ENCODE measurements at places on chromosomes 3 and 15.

GRCh38 chr15:61910839-61911369, 149.3 kb downstream of the VPS13C start:
- no peak for DNase-seq

- no peak for DNase-seq
Measured at GRCh38 chr3:87088430-87088992, 97.6 kb upstream of the VGLL3 start.

DNA sequence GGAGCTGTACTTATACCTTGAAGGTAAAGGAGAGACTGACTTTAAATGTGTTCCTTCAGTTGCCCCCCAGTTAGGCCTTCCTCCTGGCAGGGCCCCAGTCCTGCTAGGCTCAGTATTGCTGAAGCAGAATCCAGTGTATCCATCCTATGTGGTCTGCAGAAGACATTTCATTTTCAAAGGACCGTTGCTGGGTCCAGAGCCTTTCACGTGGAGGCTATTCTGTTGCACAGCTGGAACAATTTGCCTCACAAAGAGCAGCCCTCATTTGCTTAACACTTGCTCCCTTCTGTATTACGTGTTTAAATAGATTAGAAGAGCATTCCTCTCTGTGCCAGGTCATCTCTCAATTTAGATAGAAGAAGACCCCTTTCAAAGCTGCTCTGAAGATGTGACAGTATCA, 78.9 kb upstream of the CFAP20DC start:
- DNase-seq = no peak

DNA sequence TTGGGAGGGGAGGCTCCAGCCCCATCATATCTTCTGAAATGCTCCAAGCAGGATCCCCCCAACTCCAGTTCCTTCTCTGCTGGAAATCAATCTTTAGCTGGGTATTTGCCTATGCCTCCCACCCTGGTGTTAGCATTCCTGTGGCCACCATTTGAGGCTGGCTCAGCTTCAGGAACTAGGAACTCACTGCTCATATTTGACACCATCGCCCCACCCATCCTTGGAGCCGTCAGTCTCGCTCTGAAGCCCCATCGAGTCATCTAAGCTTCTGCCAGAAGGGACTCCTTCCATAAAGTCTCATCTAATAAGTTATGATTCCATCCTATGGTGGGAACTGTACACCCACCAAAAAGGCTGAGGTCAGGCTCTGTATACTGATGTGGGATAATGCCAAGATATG, 26.4 kb downstream of the PRKCD start:
- no peak for DNase-seq

DNA sequence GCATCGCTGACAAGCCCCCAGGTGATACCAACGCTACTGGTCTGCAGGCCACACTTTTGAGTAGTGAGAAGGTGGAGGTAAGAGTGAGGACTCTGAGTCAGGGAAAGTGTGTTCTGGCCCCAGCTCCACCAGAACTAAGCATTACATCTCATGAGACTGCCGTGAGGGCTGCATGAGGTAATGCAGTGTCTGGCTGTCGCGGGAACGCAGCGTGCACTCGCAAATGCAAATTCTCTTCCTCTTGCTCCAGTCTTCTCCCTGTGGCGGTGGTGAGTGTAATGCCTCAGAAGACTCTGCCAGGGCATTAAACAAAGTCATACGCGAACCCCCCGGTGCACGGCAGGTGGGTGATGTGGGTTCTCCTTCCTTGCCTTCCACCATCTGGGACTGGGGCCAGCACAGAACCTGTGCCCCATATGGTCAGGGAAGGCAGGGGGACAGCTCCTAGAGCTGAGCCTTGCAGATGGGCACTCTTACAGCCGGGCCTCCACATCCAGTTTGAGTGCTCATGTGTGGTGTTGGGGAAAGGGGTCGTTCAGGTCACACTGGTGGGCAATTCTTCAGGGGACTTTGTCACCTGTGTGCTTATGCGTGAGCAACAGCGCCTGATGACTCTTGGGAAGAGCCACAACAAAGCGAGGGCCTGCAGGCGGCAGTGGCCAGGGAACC, 175.8 kb downstream of the XXYLT1 start:
- DNase-seq = no peak

DNA sequence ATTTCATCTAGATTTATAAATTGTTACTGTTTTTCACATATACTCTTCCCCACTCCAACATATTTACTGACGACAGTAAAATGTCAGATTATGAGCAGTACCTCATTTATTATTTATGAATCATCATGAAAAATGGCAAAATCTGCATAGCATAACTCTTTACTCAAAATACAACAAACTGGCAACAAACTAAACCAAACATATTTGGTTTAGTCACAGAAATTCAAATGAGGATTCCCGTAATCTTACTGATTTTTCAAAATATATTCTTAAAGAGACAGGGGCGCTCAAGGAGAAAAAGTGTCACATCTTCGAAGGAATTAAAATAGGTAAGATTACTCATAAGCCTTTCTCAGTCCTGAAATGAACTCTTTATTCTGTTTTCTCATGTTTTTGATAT, 3.0 kb upstream of the GPR87 start:
- no peak for DNase-seq

DNA sequence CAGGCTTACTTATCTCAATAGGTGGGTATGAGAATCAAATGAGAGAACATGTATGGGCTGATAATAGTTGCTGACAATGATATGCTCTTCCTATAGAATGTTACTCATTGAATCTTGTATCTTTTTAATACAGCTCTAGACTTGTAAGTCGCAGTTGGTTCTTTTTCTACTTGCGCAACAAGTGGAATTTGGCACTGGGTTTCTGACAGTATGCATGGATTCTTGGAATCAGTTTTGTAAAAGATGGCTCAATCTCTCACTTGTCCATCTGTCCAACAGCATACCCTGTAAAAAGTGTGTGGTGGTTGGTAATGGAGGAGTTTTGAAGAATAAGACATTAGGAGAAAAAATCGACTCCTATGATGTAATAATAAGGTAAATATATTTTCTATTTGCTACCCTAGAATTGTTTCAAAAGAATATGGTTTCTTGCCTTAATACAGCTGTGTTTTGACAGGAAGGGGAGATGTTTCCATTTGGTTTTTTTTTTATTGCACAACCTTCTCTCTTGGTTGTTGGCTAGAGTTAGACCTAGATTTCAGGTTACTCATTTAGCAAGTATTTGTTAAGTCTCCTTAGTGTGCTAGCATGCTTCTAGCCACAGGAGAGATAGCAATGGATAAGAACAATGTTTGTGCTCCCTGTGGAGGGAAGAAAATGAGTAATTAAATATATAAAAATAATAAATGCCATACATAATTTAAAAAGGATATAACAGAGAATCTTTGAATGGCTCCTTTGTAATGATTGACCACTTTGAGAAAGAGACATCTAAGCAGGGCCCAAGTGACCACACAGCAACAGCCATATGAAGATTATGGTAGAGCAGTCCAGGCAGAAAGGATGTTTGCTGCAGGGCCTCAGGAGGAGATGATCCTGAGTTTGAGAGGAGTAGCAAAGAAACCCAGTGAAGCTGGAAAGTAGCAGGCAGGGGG, 21.8 kb downstream of the ST3GAL6 start:
- no peak for DNase-seq

- no peak for DNase-seq
Measured at GRCh38 chr3:194906229-194906629, 220.5 kb downstream of the FAM43A start.

DNA sequence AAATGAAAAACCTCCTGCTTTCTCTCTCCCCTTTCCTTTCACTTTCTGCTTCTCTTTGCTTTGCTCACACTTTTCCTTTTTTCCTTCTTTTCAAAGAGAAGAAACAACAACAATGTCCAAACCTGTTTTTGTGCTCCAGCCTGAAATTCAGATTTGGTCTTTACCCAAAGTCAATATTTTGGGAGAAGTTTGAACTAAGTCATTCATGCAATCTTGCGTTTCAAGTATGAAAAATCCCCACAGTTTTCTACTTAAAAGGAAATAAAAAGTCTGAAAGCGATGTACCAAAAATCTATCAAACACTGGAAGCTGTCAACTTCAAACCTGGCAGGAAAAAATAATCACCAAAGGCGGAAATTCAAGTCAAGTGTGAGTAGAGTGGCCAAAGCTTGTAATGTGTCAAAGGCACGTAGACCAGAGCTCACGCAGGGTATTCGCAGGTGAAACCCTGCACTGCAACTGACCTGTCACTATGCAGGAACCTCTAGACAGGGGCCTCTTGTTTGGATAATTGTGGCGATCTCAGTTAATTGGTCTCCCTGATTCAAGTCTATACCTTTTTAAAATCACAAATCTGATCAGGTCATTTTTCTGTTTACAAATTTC, 118.8 kb upstream of the GALNT15 start:
- DNase-seq = no peak

DNA sequence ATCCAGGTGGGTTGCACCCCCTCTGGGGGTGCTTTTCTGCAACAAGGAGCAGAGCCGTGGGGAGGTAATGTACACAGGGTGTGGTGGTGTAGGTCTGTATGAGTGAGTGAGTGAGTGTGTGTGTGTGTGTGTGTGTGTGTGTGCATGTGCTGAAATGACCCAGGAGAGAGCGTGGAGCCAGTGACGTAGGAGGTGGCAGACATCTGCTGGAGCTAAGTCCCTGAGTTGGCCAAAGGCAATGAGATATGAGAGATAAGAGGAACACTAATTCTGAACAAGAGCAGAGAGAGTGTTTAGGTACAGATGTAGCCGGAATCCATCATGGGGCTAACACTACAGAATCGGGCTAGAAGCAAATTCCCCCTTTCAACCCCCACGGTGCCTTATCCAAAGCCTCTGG, 27.6 kb downstream of the BDH1 start:
- DNase-seq = no peak

DNA sequence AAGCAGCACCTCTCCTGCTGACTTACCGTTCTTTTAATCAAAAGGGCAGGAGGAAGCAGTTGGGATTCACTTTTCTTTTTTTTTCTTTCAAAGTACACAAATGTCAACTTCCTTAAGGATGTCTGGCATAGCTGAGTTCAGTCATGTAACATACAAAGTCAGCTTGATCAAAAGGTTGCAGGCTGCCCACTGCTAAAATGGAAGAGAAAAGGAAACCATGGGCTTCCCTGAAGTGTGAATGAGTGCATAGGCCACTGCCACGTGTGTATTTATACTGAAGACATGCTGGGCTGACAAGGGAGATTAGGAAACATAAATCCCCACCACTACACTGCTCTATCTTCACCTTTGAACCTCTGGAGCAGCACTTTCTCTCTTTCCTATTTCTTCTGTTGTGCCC, 312.5 kb downstream of the TIGIT start:
- DNase-seq = no peak

DNA sequence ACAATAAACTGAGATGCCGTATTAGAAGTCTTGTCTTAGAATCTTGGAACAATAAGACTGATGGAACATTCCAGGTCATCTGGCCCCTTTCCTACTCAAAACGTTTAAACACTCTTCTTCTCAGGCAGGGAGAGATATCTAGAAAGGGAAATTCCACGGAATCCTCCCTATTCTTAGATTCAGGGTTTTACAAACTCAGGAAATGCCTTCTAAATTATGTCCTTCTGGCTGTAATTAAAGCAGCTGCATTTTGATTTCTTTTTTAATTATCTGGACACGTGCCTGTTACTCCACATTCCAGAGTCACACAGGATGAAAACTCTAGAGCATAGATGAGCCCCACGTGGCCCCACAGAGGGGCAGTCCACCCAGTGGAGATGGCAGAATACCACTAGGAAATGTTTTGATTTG, 41.5 kb upstream of the MTMR10 start:
- no peak for DNase-seq

- DNase-seq = no peak
Measured at GRCh38 chr3:128430301-128430700, 36.4 kb downstream of the DNAJB8 start.

- no peak for DNase-seq
Measured at GRCh38 chr3:155763870-155764463, 19.1 kb upstream of the PLCH1 start.

DNA sequence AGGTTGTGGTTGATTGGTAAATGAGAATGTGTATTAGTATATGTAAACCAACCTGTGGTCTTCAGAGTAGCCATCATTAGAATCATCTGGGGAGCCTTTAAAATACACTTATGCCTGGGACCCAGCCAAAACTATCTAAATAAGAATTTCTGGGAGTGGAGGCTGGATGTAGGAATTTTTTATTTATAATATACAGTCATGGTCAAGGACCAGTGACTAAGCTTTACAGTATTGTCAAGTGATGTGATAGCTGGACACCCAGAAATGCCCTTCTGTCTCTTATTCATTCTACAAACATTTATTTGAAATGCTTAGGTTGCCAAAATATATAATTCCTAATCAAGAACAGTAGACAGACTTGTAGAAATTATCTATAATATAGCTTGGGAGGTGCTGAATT, 132.2 kb downstream of the MBNL1 start:
- no peak for DNase-seq

DNA sequence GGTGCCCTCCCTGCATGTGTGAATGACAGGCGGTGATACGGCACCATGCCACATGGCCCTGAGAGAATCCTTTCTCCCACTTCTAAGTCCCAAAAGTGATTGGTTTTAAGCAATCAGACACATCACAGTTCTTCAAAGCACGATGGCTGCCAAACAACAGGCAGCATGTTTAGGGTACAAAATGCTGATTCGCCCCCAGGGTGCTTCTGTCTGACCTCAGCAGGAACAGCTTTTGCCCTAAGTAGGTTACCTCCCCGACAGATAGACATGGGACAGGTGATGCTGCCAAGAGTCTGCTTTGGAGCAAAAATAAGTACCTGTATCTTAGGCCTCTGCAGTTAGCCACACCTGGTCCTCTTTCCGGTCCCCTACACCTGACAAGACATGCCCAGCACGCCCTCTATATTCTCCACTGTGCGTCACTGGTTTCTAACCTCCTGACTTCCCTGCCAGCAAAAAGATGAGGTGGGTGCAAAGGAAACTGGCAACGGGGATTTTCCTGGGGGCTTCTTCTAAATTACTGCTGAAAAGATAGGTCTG, 549.8 kb downstream of the FOXP1 start:
- DNase-seq = no peak

- DNase-seq = no peak
Measured at GRCh38 chr3:192863091-192863420, 54.6 kb downstream of the MB21D2 start.

GRCh38 chr3:107822308-107822707, 268.5 kb downstream of the CD47 start:
- DNase-seq = no peak

DNA sequence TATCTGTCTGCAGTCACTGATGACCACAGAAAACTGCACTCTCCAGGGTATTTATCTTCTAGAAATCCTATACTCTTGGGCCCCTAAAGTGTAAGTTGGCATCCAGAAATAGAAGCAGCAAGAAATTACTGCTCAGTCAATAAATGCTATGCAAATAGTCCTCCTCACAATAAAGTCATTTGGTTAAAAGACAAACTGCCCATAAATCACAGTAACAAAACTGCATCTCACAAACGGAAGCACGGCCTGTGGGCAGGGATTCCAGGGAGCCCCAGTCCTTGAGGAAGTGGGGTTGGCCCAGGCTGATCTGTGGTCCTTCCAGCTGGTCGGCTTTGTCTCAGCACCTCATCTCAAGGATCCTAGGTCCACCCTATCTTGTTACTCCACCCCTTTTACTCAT, 29.7 kb upstream of the SPATA12 start:
- no peak for DNase-seq

GRCh38 chr3:114207768-114208167, 28.9 kb upstream of the DRD3 start:
- no peak for DNase-seq

- DNase-seq = no peak
Measured at GRCh38 chr3:43913036-43913948, 222.6 kb downstream of the ABHD5 start.
